ENCODE measurements at places on chromosomes 2 and 18.

GRCh38 chr2:74347742-74348141, 4.5 kb upstream of the SLC4A5 start:
- DNase-seq = no peak

DNA sequence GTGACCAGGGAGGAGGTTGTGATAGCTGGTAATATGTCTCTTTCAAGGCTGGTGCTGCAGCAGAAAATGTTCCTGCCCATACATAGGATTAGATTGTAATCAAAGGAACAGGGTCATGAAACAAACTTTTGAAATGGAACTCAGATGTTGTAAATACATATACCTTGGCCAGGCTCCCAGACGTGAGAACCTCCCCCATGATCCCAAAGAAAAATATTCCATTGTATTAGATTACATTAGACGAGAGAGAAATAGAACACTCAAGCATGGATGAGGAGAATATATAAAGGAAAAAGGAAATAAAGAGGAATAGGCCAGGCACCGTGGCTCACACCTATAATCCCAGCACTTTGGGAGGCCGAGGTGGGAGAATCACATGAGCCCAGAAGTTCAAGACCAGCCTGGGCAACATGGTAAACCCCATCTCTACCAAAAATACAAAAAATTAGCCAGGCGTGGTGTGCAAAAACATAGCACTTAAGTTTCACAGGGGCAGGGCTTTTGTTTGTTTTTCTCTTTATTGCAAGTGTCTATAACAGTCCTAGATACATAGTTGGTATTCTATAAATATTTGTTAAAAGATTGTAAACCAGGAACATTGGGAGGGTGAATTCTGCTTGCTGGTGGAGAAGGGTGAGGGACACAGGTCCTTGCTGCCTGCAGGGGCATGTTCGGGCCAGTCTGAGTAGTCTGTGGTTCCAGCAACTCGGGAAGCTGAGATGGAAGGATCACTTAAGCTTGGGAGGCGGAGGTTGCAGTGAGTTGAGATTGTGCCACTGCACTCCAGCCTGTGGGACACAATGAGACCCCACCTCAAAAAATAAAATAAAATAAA, 52.8 kb downstream of the RPL37A start:
- DNase-seq = no peak

- DNase-seq = no peak
Measured at GRCh38 chr2:119544075-119544938, at the start of gene CFAP221. Gene CFAP221, plus strand, starts transcription at chr2:119544449. Its CDS starts 1,683 bp downstream, at chr2:119546132.

DNA sequence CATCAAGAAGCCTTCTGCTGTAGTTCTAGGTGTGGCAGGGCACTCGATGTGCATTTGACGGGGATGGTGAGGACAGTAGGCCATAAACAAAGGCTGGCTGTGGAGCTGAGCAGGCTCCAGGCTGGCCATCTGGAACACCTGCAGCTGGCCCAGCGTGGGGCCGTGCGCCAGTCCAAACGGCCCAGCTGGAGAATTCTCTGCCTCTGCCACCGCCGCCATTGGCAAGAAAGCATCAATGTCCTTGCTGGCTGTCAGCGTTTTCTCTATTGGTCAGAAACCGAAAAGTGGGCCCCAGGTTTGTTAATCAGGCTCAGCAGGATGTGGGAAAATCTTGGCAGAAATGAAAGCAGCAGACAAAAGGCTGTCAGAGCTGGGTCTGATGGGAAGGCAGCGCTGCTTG, 24.0 kb upstream of the CTIF start:
- DNase-seq = no peak

- DNase-seq = no peak
Measured at GRCh38 chr2:174800436-174801205, 36.3 kb upstream of the CHRNA1 start.

GRCh38 chr2:9749546-9750223, 93.6 kb upstream of the TAF1B start:
- no peak for DNase-seq

DNA sequence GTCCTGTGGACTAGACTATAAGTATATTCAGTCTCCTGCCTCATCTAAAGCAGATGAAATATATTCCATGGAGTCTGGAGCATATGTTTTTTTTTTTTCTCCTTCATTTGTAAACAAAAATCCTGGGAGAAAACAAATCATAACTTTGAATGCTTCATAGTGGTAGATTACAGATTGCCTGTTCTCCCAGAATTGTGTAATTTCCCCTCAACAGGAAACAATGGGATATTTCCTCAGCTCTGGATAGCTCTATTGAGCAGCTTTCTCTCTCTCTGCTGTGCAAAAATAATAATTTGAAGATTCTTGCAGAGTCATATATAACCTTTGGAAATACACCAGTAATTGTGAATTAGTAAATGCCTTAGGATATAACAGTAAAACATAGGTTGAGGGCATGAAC, 1406.6 kb upstream of the ACVR2A start:
- DNase-seq = no peak
